T-helper 1 cell (primary cell): ENCODE measurements at places on chromosomes 11 and 22.

DNA sequence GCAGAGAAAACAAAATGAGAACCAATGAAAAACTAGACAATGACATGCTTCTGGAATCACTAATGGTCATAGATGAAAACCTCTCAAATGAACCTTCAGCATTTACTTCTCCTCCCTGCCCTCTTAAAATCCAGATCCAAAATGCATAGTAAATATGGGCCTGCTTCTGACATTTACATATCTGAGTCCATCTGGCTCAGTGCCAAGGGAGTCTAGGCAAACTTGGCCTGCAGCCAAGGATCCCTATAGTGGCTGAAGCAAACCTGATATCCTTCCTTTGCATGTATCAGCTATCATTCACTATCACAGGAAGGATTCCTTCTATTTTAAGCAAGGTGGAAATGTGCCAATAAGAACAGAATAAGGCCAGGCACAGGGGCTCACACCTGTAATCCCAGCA is 104.8 kb downstream of the C11orf58 start:
- DNase-seq: no peak

DNA sequence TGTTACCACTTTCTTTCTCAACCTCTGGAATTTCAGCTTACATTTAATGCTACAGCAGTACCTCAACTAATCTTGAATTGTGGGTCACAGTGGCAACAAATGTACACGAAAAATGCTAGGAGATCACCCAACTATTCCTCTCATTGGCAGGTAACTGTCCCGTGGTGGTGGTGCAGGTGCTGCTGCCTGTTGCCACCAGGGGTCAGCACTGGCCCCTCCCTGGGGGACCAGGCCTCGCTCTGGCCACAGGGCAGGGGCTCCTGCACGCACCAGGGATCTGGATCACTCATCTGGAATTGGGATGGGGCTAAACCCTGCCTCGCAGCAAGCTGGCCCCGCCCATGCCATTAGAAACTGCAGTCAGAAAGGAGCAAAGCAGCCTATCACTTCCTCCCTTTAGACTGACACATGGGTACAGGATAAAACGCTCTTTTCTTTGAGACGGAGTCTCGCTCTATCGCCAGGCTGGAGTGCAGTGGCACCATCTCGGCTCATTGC is 6.9 kb upstream of the POLDIP3 start:
- peak; percentile 38 for DNase-seq

- no peak for DNase-seq
Measured at GRCh38 chr11:125950696-125951651, 5.1 kb downstream of the VSIG10L2 start.

- no peak for DNase-seq
Measured at GRCh38 chr11:66643745-66644437, 5.4 kb downstream of the RBM4 start.

GRCh38 chr11:3712274-3712673 is 41.1 kb upstream of the CHRNA10 start:
- no peak for DNase-seq

- DNase-seq: no peak
Measured at GRCh38 chr11:70501051-70501901, 102.9 kb downstream of the CTTN start.

GRCh38 chr11:62923601-62924411 is 2.6 kb upstream of the CHRM1 start:
- no peak for DNase-seq

GRCh38 chr11:84234462-84235202 is 948.5 kb upstream of the CCDC90B start:
- DNase-seq: no peak

GRCh38 chr11:70071996-70072395 is 6.1 kb upstream of the ANO1 start:
- DNase-seq: no peak

GRCh38 chr11:114366331-114367243 is 33.7 kb downstream of the C11orf71 start:
- no peak for DNase-seq

GRCh38 chr11:73151416-73151815 is 9.3 kb upstream of the FCHSD2 start:
- no peak for DNase-seq

DNA sequence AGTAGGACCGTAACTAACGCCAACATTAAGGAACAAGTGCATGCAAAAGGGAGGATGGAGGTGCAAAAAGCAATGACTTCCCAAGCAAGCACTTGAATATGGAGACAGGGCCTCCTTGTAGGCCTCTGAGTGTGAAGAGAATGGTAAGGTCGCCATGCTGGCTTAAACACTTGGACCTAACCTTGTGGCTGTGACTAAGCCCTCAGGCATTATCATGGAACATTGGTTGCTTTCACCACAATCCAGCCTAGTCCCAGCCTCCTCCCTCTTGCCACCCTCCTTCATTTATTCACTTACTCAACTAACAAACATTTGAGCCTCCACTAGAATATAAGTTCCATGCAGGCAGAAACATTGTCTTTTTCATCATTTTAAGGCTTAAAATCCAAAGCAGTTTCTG is 11.9 kb upstream of the SYTL2 start:
- DNase-seq: no peak
